Activated CD4-positive, alpha-beta T cell treated with anti-CD3 and anti-CD28 coated beads, Interleukin-2, amount 10 ng/mL, durations not matched to agents 7 days and 5 days (primary cell): ENCODE measurements at places on chromosomes 5 and 9. TPM values are rescaled to one million over a fixed set of nuclear protein-coding genes. Genes with fewer than 3 reads are reported as not detected.

DNA sequence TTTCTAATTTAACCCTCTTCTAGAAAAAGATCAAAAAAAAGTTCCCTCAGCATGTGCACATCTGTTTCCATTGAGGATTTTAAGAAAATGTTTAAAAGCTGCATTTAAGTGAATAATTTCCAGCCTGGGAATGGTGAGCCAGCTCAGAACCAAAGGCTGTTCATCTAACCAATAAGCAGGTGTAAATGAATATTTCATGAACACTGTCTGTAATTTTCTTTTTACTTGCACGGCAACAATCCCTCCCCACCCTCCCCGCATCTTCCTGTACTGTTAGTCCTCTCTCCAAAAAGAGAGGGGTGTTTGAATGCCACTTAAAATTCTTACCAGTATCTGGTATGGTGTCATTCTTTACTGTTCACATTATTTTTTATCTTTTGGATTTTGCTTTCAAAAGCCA is 425.6 kb downstream of the PDE4D start:
- DNase-seq, result no peak

GRCh38 chr5:137466889-137467288 is 32.2 kb downstream of the SPOCK1 start:
- no peak for DNase-seq

GRCh38 chr5:73232266-73233041 is 59.5 kb downstream of the TMEM174 start:
- DNase-seq, result no peak

TMEFF1 gene
- not detected for total RNA-seq

EFNA5 gene
- total RNA-seq, result not detected
